ENCODE measurements at places on chromosomes 1 and 21.
A peak's percentile ranks its signal among the peaks of the same experiment; 100 is the strongest.

DNA sequence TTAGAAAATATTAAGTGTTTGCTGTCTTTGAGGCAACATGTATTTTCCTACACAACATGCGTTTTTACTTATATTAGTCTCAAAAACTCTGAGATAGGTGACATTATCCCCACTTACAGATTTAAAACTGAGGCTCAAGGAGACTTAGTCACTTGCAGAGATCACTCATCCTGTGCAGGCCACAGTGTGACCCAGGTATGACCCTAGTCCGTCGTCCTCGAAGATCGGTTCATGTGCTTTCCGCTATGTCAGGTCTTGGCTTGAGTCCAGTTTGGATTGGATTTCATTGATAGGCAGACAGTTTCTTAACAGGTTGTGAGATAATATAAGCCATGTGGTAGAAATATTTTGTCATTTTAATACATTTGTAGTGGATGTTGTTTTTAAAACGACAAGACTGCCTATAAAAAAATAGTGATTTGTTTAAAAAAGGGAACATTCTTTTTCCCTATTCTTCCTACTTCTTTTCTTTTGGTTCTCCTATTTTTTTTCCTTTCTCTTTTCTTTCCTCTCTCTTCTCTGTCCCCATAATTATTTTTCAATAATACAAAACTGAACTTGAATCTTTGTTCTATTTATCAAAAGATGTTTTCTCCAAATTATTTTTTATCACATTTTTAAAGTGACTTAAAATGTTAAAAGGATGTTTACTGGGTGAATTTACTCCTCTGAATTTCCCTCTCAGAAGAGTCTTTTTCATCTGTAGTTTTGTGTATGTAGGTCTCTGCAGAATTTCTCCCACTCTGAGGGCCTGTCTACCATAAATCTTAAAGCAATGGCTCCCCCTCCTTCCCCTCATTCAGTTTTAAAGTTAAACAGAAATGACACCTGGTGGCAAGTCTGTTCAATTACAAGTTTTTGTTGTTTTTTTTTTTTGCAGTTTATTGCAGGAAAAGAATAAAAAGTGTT, 81.8 kb downstream of the PHTF1 start:
- DNase-seq, result no peak

DNA sequence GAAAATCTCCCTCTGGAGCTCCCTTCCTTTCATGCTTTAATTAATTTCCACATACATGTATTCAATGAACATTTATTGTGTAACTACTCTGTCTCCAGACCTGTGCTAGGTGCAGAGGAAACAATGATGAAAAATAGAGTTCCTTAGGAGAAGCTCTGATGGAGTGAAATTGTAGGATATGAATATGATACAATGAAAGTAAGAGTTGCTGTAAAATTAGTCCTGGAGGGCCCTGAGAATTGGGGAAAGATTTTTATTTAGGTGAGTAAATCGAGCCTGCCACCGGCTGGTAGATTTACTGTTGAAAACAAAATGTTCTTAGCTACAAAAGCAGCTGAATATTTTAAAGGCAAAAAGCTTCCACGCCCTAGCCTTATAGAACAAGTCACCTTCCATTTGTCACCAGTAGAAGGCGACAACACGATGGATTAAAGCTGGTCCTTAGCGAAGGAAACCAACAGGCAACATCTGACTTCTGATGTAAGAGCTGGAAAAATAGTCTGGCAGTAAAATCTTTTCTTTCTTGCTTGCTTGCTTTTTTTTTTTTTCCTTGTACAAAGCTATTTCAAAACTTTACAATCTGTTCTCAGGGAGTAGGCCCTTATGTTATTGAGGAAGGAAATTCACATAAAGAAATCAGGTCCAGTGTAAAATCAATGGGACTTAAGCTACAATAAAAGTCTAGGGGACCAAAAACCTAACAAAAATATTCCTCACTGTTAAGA, 82.0 kb upstream of the ROR1 start:
- peak; percentile 28 for DNase-seq

- no peak for DNase-seq
These were observed 37.7 kb downstream of the SYF2 start for GRCh38 chr1:25194572-25195020.

GRCh38 chr1:220391491-220391890, 119.2 kb upstream of the RAB3GAP2 start:
- no peak for DNase-seq

- no peak for DNase-seq
These were observed 299.0 kb downstream of the TPR start for GRCh38 chr1:186076006-186076405.

GRCh38 chr1:119987686-119988085, 81.8 kb downstream of the NOTCH2 start:
- DNase-seq, result no peak

- DNase-seq, result no peak
These were observed 164.0 kb upstream of the KLHDC7A start for GRCh38 chr1:18316764-18317163.

GRCh38 chr21:45969921-45970673, 11.5 kb upstream of the COL6A1 start:
- DNase-seq, result no peak

- DNase-seq, result no peak
These were observed 179.3 kb downstream of the RGS7 start for GRCh38 chr1:241177660-241178059.
